Mesothelial cell of epicardium (in vitro differentiated cells): ENCODE measurements at places on chromosomes 3 and 15. TPM values are rescaled to one million over a fixed set of nuclear protein-coding genes. Genes with fewer than 3 reads are reported as not detected.

The MST1R gene
- total RNA-seq, result 3.8 to 7.0 TPM (median 4.3 TPM) in 3 replicates

The NDUFB5 gene
- total RNA-seq, result 63.8 to 67.5 TPM (median 66.9 TPM) in 3 replicates

The ASB14 gene
- total RNA-seq, result not detected in 3 replicates

The SNX22 gene
- total RNA-seq, result 0.78 to 0.91 TPM (median 0.79 TPM) in 3 replicates

The STARD9 gene
- 7.3 to 10.0 TPM (median 8.0 TPM) in 3 replicates for total RNA-seq

The FOXB1 gene
- total RNA-seq, result not detected in 3 replicates

The PRR23A gene
- total RNA-seq, result not detected in 3 replicates

- H3K4me1 ChIP-seq, result peaks cover 19% of the 10 kb centered on the region
- DNase-seq, result no peak
- H3K36me3 ChIP-seq, result no peaks in the 10 kb centered on the region
- no peak overlapping the region for H3K4me3 ChIP-seq
Observed at GRCh38 chr3:197420115-197420514, 121.7 kb upstream of the DLG1 start.

DNA sequence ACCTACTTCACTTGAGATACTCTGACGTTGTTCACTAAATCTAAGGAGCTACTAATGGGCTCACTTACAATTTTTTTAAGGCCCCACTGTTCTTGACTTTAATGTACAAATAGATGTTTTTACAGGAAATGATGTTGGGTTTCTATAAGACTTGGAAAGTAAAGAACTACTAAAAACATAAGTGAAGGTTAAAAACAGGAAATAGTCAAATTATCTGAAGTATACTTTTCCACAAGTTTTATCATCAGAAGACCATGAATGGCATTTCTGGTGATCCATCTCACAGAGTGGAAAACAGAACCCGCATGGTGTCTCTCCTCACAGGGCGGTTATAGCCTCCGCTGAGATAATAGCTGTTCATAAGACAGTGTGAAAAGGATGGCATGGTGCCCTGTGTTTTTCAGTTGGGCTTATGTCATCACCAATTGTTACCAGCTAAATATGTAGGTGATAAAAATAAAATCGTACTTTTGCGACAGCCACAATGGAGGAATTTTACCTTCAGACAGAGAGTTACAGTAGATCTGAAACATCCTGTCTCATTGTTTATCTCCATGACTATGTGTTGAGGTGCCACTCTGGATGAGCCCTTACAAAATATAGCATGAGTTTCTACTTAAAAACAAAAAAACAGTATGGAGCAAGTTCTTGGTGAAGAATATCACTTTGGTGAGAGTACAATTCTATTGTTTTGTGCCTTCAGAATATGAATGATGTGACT, 462.4 kb downstream of the RAP2B start:
- H3K36me3 ChIP-seq, result no peaks in the 10 kb centered on the region
- DNase-seq, result no peak
- H3K4me3 ChIP-seq, result no peak overlapping the region
- no peak overlapping the region for H3K27ac ChIP-seq

DNA sequence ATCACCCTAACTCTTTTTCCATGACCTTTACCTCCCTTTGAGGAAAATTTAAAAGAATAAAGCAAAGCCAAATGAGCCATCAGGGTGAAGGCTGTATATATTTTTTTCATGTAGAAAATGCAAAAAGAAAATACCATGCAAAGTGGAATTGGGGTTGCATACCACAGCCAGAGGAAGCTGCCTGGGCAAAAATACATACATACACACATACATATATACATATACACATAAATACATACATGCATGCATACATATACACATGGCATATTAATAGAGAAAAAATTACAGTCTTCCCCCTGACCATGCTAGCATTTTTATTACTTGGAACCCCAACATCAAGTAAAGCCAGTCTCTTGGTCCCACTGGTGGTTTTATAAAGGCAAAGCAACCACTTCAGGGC, 63.7 kb upstream of the TMCO5A start:
- H3K27me3 ChIP-seq, result no peaks in the 10 kb centered on the region
- no peak for DNase-seq
- peaks cover 10% of the 10 kb centered on the region for H3K4me1 ChIP-seq
- H3K27ac ChIP-seq, result no peak overlapping the region
- H3K4me3 ChIP-seq, result no peak overlapping the region
- H3K36me3 ChIP-seq, result no peaks in the 10 kb centered on the region

DNA sequence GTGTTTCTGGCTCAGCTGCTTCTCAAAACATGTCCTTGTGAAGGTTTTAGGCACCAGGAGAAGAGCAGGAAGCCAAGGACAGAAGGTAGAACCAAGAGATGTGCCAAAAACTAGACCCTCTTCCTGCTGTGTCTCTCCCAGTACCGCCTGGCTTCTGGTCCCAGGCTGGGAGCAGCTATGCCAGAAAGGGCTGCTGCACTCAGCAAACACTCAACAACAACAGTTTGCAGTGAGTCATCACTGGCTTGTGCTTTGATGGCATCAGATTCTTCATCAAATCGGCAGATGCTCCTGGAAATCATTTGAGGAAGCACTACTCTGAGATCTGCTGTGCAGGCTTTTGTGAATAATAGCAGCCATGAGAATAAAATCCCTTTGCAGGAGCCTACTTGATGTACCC, 63.2 kb downstream of the DGKG start:
- no peak overlapping the region for H3K27ac ChIP-seq
- H3K27me3 ChIP-seq, result peaks cover 6% of the 10 kb centered on the region
- H3K4me3 ChIP-seq, result no peak overlapping the region
- H3K36me3 ChIP-seq, result no peaks in the 10 kb centered on the region

- no peak overlapping the region for H3K27ac ChIP-seq
- H3K4me3 ChIP-seq, result no peak overlapping the region
- no peaks in the 10 kb centered on the region for H3K27me3 ChIP-seq
- peaks cover 15% of the 10 kb centered on the region for H3K4me1 ChIP-seq
- peaks cover 8% of the 10 kb centered on the region for H3K36me3 ChIP-seq
Observed at GRCh38 chr15:83682476-83683088, 28.7 kb downstream of the ADAMTSL3 start.

DNA sequence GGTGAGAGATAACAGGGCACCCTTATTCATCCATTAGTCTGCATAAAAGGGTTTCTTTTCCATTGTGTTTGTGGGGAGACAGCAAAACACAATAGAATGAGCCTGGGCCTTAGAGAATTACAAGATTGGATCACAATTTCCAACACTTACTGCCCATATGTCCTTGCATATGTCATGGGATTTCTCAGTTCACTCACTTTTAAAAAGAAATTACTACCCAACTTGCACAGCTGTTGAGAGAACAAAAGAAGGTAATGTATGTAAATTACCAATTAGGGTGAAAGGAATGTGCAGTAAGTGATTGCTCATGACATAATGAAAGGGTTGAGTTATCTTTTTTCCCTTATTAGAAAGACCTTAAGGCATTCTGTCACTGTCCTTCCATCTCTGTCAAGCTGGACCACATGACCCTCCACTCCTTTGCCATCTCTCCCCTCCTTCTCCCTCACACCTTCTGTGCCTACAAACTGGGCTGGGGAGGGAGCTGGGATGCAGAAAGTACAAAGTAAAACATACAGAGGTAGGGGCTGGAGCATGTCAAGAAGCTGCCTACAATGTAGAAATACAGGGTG, 244.2 kb downstream of the ZMAT3 start:
- H3K27ac ChIP-seq, result no peak overlapping the region
- H3K4me3 ChIP-seq, result no peak overlapping the region
- peaks cover 13% of the 10 kb centered on the region for H3K4me1 ChIP-seq
- no peaks in the 10 kb centered on the region for H3K27me3 ChIP-seq

DNA sequence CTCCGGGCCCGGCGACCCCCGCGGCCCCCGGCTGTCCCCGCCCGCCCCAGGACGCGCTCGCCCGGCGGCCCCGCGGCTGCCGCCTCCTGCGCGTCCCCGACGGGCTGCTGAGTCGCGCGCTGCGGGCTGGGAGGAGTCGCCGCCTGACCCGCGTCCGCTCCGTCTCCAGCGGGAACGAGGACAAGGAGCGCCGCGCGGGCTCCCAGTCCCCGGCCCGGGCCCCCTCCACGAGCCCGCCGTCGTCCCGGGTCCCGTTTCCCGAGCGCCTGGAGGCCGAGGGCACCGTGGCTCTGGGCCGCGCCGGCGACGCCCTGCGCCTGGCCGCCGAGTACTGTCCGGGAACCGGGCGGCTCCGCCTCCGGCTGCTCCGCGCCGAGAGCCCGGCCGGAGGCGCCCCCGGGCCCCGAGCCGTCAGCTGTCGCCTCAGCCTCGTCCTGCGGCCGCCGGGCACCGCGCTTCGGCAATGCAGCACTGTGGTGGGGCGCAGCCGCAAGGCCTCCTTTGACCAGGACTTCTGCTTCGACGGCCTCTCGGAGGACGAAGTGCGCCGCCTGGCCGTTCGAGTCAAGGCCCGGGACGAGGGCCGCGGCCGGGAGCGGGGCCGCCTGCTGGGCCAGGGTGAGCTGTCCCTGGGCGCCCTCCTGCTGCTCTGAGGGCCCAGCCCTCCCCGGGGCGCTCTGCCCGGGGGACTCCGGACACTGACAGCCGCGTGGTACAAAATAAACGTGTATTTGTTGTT, 1.5 kb downstream of the C2CD4A start:
- peak overlapping the region; percentile 57 for H3K4me3 ChIP-seq
- H3K27me3 ChIP-seq, result peaks cover 65% of the 10 kb centered on the region
- H3K4me1 ChIP-seq, result peaks cover 21% of the 10 kb centered on the region
- peak; percentile 48 for DNase-seq
- no peak overlapping the region for H3K27ac ChIP-seq
- no peaks in the 10 kb centered on the region for H3K36me3 ChIP-seq

GRCh38 chr3:21718161-21718765, 32.7 kb downstream of the ZNF385D start:
- no peaks in the 10 kb centered on the region for H3K4me1 ChIP-seq
- no peak overlapping the region for H3K27ac ChIP-seq
- no peak overlapping the region for H3K4me3 ChIP-seq
- no peaks in the 10 kb centered on the region for H3K27me3 ChIP-seq

- H3K27me3 ChIP-seq, result peaks cover 2% of the 10 kb centered on the region
- no peak for DNase-seq
- peak overlapping the region; percentile 89 for H3K27ac ChIP-seq
- no peak overlapping the region for H3K4me3 ChIP-seq
Observed at GRCh38 chr15:81530271-81530691, 156.3 kb upstream of the TMC3 start.

DNA sequence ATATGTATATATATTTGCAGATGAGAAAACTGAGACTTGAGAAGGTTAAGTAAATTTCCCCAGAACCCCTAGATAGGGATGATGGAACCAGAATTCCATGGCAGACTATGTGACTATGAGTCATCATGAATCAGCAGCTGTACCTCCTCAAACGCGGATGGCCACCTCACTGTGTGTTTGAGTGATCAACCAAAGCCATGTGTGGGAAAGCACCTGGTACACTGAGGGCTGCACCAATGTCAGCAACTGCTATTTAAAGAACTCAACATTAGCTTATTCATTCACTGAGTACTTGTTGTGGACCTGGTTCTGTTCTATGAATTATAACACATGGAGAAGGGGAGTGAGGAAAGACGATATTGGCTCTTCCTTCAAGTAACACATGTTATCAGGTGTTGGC, 377.0 kb downstream of the GAP43 start:
- H3K27me3 ChIP-seq, result peaks cover 14% of the 10 kb centered on the region
- DNase-seq, result no peak
- peak overlapping the region; percentile 19 for H3K27ac ChIP-seq
- peaks cover 17% of the 10 kb centered on the region for H3K4me1 ChIP-seq

DNA sequence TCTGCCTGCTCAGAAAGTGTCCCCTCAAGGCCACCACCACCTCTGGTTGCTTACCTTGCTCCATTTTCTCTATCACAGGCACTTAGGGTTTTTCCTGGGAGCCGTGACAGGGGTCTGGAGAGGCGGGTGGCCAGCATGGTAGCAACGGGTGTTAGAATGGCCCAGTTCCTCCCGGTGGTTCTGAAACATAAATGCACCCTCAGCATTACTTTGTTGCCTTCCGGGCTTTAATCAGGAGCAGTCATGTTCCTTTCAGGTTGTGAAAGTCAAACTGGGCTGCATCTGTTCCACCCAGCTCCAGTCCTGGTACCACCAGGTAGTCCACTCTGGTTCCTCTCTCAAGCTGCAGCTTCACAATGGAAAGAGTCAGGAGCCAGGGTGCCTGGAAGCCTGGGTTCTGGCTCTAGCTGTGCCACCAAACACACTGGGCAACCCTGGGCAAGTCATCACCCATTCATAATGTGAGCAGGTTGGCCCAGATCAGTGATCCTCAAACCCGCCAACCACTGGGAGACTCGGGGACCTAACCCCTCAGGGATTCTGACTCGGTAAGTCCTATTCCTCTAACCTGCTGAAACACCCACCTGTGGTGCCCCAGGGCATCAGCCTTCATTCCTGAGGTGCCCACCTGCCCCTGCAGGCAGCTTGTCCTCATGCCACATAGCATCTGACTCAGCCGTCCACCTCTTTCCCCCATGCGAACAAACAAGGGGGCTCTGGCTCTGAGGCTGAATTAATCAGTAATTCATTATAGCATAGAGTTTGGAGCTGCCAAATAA, 9.3 kb downstream of the BDH1 start:
- H3K27ac ChIP-seq, result no peak overlapping the region
- H3K36me3 ChIP-seq, result no peaks in the 10 kb centered on the region

GRCh38 chr15:66022163-66022525, 152.9 kb downstream of the RAB11A start:
- peaks cover 36% of the 10 kb centered on the region for H3K4me1 ChIP-seq
- no peak for DNase-seq
- peaks cover 4% of the 10 kb centered on the region for H3K27me3 ChIP-seq
- no peak overlapping the region for H3K27ac ChIP-seq

DNA sequence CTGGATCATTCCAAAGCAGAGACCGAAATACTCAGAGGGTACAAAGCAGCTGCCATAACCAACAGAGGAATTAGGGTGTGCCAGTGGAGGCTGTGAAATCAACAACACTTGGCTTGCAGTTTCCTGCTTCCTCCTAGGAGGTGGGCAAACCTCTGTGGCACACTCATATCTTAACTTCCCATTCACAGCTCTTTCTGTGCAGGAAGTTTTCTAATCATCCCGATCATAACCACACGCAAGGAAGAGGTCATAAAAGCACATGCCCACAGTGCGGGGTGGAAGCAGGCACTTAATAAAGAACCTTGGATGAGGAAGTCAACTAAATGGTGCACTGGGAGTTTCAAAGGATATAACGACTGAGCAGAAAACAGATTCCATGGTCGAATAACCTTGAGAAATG, 5.1 kb downstream of the SCAMP2 start:
- no peak for DNase-seq
- no peak overlapping the region for H3K27ac ChIP-seq
- H3K36me3 ChIP-seq, result peaks cover 23% of the 10 kb centered on the region
- peaks cover 38% of the 10 kb centered on the region for H3K4me1 ChIP-seq

DNA sequence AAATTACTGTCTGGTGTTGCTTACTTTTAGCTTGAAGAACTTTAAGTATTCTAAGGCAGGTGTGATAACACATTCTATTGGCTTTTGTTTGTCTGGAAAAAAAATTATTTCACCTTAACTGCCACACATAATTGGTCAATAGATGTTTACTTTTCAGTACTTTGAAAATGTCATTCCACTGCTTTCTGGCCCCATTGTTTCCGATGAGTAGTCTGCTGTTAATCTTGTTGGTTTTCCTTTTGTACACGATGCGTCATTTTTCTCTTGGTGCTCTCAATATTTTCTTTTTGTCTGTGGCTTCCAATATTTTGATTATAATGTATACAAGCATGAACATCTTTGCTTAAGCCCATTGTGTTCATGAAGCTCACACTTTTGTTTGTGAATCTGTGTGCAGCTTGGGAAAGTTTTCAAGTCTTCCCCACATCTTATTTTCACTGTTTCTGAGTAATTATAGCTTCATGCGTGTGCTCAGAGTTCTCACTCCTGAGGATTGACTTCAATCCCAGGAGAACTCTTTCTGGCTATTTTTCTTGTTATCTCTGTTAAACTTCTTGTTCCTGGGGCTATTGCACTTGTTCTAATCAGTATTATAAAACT, 664.7 kb downstream of the IGSF11 start:
- H3K4me1 ChIP-seq, result no peaks in the 10 kb centered on the region
- H3K4me3 ChIP-seq, result no peak overlapping the region
- H3K36me3 ChIP-seq, result no peaks in the 10 kb centered on the region
- H3K27ac ChIP-seq, result no peak overlapping the region
- no peaks in the 10 kb centered on the region for H3K27me3 ChIP-seq
